ENCODE measurements at places on chromosomes 1 and 21. TPM values are rescaled to one million over a fixed set of nuclear protein-coding genes. Genes with fewer than 3 reads are reported as not detected.

WNT2B gene
- 3.1 TPM for total RNA-seq

ALX3 gene
- not detected for total RNA-seq

PDE4B gene
- total RNA-seq, result 72.7 TPM

SLC44A5 gene
- 12.5 TPM for total RNA-seq

ZNF648 gene
- total RNA-seq, result not detected

MYCL gene
- total RNA-seq, result 3.0 TPM

PDE9A gene
- total RNA-seq, result not detected

TESK2 gene
- 2.2 TPM for total RNA-seq

KIF21B gene
- total RNA-seq, result 2.7 TPM

DDOST gene
- total RNA-seq, result 227 TPM

PANK4 gene
- total RNA-seq, result 25.8 TPM

TMCC2 gene
- 1.7 TPM for total RNA-seq

REN gene
- not detected for total RNA-seq

RHEX gene
- total RNA-seq, result not detected

MRPS15 gene
- total RNA-seq, result 87.2 TPM

RPL22 gene
- total RNA-seq, result 142 TPM

IGSF21 gene
- total RNA-seq, result not detected

PIK3R3 gene
- total RNA-seq, result 13.7 TPM

SAMSN1 gene
- total RNA-seq, result 3.6 TPM

IVL gene
- not detected for total RNA-seq

NPPB gene
- total RNA-seq, result not detected

FCRL6 gene
- not detected for total RNA-seq

MAP1LC3C gene
- not detected for total RNA-seq

GBP2 gene
- 38.4 TPM for total RNA-seq

TMEM79 gene
- total RNA-seq, result 0.93 TPM

SPATA21 gene
- under 0.01 TPM for total RNA-seq

RIPPLY3 gene
- not detected for total RNA-seq

C8B gene
- not detected for total RNA-seq

PTP4A2 gene
- total RNA-seq, result 522 TPM

RGS1 gene
- not detected for total RNA-seq

FOXO6 gene
- 0.66 TPM for total RNA-seq

MTMR11 gene
- total RNA-seq, result 8.8 TPM

LCA5L gene
- total RNA-seq, result 1.6 TPM

CLCA4 gene
- total RNA-seq, result not detected

Data from thoracic aorta endothelial cell (primary cell).